Nucleus accumbens (tissue), 56 donors: ENCODE measurements at places on chromosomes 5 and 9.

DNA sequence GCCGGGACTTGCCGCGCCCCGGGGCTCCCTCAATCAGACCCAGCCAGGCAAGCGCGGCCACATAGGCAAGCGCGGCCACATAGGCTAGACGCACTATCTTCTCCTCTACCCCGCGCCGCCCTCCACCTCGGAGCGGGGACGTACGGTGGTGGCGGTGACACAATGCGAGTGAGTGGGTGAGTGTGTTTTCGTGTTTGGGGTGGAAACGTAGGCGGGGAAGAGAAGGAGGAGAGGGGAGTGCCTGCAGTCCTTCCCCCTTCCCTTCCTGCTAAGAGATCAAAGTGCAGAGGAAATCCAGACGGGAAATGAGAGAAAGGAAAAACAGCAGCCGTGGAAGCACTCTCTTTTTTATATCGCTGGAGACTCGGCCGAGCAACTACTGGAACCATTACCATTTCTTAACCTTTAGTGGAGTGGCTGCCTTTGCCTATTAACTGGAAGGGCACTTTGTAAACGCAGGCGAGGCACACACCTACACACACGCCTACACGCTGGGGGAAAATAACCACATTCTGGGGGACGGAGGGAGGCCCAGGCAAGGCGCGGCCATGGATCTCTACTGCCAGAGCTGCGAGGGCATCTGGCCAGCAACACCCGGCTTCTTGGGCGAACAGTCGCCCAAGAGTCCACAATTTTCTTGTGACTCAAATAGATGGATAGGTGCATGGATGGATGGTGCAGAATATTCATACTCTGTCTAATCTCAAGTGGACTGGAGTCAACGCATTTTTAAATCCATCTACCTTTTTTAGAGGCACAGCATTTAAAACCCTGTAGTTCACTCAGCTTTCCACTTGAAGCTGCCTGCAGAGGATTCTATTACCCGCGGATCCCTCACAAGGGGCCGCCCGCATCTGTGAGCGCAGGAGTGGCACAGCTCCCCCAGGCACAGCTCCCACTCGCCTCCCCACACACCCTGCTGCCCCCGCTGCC lies 2.1 kb downstream of the EDIL3 start:
- DNase-seq: peak; percentile 47

DNA sequence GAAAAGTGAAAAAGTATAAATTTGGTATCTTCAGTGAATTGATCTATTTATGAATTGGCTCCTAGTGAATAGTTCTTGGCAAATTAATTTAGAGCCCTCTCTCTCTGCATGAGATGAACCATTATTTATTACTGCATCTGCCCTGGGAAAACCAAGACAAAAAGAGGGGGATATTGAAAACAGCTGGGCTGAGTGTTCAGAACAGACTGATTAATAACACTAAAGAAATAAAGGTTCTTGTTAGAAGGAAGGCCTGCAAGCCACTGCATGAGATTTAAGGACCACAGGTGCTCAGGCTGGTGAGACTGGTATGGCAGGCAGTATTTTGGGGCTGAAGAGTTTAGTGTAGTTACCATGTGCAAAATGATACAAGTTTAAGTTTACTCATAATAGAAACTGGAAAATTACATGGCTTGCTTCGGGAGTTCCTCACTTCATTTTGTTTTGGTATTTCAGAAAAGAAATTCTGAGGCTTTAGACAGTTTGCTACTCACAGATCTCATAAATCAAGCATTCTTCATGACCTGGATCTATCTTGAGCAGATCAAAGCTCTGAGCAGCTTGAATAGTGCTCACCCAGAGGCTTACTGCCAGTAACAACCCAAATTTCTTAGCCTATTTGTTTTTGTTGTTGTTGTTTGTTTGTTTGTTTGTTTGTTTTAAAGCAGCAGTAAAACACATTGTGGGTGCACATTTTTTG lies 56.1 kb downstream of the KIAA1958 start:
- no peak for DNase-seq

- DNase-seq: no peak
Observed at GRCh38 chr5:151454166-151454565, 6.8 kb downstream of the SLC36A1 start.

GRCh38 chr5:137367951-137368350 lies 131.2 kb downstream of the SPOCK1 start:
- DNase-seq: no peak

DNA sequence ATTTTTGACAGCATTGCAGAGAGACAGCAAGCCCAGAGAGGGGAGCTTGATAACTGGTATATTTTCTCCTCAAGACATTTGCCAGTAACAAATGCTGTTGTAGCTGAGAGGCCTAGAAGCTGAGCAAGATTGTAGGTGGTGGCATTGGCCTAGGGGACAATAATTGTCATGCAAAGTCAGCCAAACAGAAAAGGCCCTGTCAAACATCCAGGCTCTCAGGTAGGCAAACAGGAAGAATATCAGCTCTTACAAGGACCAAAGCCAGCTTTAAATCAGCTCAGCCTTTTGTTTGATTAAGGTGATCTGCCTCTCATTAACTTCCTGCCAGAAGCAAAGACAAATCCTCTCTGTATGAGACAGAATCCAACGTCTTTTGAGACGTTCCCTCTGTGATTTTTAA lies 29.7 kb upstream of the BARX1 start:
- no peak for DNase-seq

GRCh38 chr5:76697670-76698069 lies 18.3 kb upstream of the F2R start:
- DNase-seq: no peak
